Aorta (tissue), 5 donors: ENCODE measurements at places on chromosomes 16 and 17.

- no peak overlapping the region for H3K4me3 ChIP-seq
- H3K27ac ChIP-seq: no peak overlapping the region
- DNase-seq: no peak
- H3K27me3 ChIP-seq: no peaks in the 10 kb centered on the region
- H3K4me1 ChIP-seq: no peaks in the 10 kb centered on the region
- no peaks in the 10 kb centered on the region for H3K36me3 ChIP-seq
These were observed 6.4 kb upstream of the GGT6 start for GRCh38 chr17:4566785-4567184.

DNA sequence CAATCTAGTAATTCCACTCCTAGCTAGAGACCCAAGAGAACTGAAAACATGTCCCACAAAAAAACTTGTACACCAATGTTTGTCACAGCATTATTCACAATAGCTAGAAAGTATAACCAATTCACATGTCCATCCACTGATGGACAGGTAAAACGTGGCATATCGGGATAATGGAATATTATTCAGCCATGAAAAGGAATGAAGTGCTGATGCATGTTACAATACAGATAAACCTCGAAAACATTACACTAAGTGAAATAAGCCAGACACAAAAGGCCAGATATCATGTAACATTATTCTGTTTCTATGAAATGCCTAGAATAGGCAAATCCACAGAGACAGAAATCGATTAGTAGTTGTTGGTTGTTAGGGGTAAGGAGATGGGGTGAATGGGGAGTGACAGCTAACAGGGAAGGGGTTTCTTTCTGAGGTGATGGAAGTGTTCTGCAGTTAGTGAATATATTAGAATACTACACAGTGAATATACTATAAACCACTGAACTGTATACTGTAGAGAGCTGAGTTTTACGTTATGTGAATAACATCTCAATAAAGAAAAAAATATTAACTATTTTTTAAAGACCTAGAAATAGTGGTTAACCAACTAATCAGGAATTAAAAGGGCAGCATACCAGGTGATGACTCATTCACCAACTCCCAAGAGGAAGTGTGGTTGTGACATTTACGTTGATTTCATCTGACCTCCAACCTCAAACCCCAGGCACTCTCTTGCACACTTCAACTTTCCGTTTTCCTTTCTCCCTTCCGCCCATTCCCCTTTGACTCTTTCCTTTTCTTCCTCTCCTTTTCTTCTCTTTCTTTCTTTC, 48.6 kb downstream of the GAS7 start:
- no peak overlapping the region for H3K4me3 ChIP-seq
- no peak for DNase-seq
- no peaks in the 10 kb centered on the region for H3K36me3 ChIP-seq
- no peaks in the 10 kb centered on the region for H3K27me3 ChIP-seq

DNA sequence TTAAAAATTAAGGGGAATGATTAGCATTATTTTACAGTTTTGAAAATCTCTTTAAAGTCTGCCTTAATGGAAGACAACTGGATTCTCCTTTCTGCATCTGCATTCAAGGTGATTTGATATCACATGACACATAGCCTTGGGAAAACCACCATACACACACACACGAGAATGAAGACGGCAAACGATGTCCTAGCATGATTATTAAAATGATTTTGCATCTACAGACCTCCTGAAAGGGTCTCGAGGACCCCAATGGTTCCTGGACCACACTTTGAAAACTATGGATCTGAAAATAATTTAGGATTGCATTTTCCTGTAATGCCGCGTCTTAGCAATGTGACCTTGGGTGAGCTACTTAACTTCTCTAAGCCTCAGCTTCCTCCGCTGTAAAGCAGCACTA, 11.8 kb upstream of the CHST4 start:
- no peaks in the 10 kb centered on the region for H3K27me3 ChIP-seq
- H3K27ac ChIP-seq: no peak overlapping the region
- H3K36me3 ChIP-seq: no peaks in the 10 kb centered on the region
- H3K4me3 ChIP-seq: no peak overlapping the region
- no peak for DNase-seq

DNA sequence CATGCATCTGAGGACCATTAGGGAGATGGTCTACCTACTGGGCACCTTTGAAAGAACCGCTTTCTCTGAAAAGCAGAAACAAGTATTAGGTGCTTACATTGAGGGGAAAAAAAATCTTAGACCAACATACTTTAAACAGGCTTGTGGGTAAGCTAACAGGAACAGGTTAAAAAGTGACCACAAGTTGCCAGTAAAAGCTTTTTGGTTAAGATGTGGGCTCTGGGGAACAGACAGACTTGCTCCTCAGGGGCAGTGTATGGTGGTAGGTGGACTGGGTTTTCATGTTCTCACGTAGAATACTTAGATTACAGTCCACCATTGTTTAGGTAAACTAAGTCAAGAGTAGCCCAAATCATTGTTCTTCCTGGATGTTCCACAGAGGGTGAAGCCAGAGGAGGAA, 41.2 kb downstream of the REXO5 start:
- no peak overlapping the region for H3K27ac ChIP-seq
- no peak overlapping the region for H3K4me3 ChIP-seq
- no peak for DNase-seq
- H3K4me1 ChIP-seq: peaks cover 3% of the 10 kb centered on the region
- H3K27me3 ChIP-seq: no peaks in the 10 kb centered on the region

GRCh38 chr17:36002631-36003030, 1.3 kb upstream of the CCL15 start:
- H3K4me1 ChIP-seq: no peaks in the 10 kb centered on the region
- H3K36me3 ChIP-seq: no peaks in the 10 kb centered on the region
- H3K4me3 ChIP-seq: no peak overlapping the region
- H3K27ac ChIP-seq: no peak overlapping the region
- no peak for DNase-seq
